ENCODE measurements at places on chromosomes 12 and 14. TPM values are rescaled to one million over a fixed set of nuclear protein-coding genes. Genes with fewer than 3 reads are reported as not detected.

The WDR20 gene
- 53.5 TPM for total RNA-seq

DNA sequence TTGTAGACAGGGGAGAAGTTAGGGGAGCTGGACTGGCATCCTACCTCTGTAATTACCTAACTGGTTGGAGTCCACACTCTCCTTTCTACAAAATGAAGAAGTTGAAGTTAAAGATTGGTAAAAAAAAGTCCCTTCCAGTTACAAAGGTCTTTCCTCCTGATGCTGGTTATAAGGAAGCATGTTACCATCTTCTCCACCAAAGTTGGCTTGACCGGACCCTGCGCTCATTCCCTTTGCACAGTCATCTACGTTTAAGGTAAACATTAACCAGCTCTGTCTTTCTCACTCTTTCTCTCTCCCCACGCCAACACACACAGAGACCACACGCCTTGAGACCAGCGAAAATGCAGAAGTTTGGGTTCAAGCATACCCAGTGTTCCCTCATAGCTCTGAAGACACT, 11.9 kb downstream of the FBLN5 start:
- no peak for DNase-seq

- DNase-seq: no peak
These were observed 266.3 kb downstream of the APAF1 start for GRCh38 chr12:98911396-98911795.

DNA sequence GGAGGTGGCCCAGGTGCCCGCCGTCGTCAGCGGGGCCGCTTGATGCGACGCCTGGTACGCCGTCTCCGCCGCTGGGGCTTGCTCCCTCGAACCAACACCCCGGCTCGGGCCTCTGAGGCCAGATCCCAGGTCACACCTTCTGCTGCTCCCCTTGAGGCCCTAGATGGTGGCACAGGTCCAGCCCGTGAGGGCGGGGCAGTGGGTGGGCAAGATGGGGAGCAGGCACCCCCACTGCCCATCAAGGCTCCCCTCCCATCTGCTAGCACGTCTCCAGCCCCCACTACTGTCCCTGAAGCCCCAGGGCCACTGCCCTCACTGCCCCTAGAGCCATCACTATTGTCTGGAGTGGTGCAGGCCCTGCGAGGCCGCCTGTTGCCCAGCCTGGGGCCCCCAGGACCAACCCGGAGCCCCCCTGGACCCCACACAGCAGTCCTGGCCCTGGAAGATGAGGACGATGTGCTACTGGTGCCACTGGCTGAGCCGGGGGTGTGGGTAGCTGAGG, 5.5 kb downstream of the LRP10 start:
- no peak for DNase-seq

DNA sequence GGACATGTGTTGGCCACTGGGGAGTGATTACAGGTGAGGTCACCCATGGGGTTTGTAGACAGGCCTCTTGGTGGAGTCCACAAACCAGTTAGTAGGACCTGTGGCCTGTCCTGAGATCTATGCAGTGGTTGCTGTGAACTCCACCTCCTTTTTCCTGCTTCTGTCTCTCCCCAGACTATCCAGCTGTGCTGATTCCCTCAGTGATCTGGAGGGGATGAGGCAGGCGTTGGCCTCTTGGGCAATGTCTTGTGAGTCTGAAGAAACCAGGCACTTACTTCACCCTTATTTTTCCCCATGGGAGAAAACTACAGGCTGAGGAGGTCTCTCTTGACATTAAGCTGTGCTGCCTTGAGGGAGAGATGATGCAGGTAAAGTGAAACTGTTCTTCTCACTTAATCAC, 257.2 kb upstream of the PRICKLE1 start:
- no peak for DNase-seq

DNA sequence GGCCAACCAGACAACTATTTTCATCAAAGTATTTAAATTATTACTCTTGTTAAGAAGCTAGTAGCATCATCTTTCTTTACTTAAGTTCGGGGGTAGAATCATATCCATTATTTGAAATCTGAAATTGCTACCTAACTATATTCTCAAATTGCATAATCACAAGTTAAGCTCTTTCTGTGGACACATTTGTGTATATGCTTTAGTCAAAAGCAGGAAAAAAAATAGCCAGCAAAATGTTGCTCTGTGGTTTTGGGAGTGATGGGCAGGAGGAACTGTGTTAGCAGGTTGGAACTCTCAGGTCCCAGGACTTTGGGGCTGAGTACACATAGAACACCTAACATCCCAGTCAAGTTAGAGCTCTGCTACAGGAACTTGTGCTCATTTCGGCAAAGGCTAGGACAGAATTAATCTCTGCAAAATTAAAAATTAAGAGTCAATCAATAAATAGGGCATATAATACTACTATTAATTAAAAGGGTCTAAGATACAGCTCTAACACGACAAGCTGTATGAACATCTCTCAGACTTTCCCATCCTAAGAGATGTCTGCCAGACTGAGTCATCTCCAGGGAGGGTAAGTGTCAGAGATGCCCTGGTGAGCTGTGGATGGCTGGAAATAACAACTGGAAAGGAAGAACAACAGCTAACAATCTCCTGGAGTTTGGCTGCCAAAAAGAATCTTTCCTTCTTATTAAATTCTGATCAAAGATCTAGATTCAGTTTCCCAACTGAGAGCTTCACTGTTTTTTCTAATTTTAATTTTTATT, 203.5 kb upstream of the GZMB start:
- no peak for DNase-seq

The RAD52 gene
- total RNA-seq: 36.8 TPM

DNA sequence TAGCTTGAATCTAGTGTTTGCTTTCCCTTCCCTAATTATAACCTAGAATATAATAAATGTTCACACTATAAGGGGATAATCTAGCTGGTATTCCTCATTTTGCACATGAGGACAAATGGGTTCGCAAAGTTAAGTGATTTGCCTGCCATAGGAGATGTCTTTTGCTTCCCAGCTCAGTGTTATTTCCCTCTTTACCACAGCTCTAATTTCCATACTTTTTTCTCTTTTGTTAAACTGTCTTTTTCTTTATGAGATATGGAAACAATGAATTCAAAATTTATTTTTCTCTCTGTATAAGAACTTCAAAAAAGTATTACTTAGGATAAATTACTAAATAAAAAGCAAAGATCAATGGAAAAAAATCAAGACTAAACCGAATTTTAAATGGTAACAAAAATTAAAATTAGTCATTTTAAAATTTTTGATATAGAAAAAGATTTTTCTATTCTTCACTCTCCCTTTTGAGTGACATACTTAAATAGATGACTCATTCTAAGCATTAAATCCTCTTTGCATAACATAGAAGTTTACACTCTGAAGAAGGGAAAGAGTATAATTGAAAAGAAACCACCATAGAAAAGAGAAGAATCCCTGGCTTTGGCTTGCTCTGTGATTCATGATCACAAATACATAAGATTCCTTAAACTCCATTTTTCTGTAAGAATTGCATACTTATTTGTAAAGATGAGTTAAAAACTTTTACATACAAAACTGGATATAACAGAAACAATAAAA, 97.3 kb downstream of the INSM2 start:
- no peak for DNase-seq

The PRMT5 gene
- 49.2 TPM for total RNA-seq

The NANOG gene
- not detected for total RNA-seq

- DNase-seq: no peak
These were observed 6.0 kb upstream of the STK38L start for GRCh38 chr12:27237790-27238771.

DNA sequence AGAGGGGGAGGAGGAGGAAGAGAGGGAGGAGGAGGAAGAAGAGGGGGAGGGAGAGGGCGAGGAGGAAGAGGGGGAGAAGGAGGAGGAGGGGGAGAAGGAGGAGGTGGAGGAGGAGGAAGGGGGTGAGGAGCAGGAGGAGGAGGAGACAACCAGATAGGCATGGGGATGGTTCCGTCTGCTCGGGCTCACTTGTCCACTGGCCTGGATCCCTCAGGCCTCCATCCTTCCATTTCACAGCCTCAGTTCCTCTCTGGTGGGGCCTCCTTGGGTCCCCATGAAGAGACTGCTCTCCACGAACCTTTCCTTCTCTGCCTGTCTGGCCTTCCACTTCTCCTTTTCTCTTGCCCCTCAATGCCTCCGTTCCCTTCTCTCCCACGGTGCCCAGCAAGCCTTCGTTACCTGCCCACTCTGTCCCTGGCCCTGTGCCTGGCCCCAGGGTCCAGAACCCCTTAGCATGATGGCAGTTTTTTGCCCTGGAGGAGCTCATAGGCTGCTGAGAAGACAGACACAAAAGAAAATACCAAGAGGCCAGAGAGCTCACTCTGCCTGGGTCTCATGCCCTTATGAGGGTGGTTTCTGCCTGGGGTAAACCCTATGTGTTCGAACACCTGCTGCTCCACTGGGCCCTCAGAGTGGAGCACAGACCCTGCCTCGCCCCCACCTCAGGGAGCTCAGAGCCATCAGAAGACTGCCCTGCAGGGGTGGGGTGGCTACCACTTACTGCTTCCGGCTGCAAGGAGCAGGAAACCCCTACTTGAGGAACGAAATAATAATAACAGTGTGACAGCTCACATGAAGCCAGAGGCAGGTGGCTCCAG, 11.7 kb upstream of the CACNA2D4 start:
- DNase-seq: peak; percentile 8
